M059J (cell line): ENCODE measurements at places on chromosomes 3 and 15. TPM values are rescaled to one million over a fixed set of nuclear protein-coding genes. Genes with fewer than 3 reads are reported as not detected.

DNA sequence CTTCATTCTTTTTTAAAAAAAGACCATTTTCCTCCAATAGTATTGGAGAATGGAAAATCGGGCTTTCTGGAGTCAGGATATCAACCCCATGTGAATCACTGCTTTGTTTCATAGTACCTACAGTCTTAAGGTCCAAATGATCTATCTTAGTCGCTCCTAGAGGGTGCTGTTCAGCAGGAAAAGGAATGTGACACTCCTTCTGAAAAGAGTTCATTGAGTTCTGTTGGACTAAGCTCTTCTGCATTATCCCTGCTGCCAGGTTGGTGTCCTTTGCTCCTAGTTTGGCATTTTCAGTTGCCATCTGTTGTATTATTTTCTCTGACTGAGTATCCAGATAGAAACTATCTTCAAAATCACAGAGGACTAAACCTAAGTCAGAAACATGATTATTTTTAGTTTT lies 57.2 kb downstream of the POLQ start:
- DNase-seq = no peak

- no peak for DNase-seq
These were observed 54.9 kb downstream of the ANP32A start for GRCh38 chr15:68765602-68766368.

The AADACL2 gene
- total RNA-seq = not detected in 2 replicates

DNA sequence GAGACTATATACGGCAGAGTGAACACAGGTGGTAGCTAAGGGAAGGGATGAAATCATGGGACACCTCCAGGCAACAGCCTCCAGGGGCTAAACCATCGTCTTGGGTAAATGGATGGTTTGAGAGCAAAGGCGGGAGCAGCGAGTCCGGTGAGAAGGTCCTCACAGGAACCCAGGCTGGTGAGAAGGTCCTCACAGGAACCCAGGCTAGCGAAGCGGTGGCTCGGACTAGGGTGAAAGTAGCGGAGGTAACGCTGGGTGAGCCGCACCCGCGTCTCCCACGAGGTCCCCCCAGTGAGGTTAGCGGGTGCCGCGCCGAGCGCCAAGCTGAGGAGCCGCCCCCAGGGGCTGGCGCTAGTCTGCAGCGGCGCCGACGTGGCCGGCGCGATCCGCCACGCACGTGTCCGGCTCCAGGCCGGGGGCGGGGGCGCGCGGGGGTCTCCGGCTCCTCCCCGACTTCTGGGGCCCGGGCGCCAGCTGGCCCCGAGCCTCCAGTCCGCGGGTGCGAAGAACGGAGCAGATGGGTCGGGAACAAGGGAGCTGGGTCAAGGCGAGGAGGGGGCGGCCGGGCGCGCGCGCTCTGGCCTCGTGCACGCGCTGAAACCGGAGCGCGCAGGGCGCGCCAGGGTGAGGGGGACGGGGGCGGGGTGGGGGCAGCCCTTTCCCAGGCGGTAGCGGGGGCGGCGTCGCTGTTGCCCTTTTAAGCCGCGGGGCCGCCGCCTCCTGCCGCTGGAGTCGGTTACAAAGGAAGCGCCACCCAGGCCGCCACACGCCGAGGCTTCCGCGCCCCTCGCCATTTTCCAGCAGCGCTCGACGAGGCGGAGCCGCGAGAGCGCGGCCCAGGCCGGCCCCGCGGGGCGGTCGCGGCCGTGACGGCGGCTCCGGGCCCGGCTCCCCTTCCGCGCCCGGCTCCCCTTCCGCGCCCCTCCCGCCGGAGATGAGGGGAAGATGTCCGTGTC lies at the start of gene UBE2Q2:
UBE2Q2 (plus strand) TSS at position 726 of the 956 bp plus-strand sequence; CDS start at position 946, 220 bp downstream.
- DNase-seq = peak; percentile 61

The ROBO1 gene
- 14.2 and 19.0 TPM in 2 replicates for total RNA-seq

GRCh38 chr3:16404349-16404895 lies 109.1 kb downstream of the RFTN1 start:
- no peak for DNase-seq

The LTK gene
- total RNA-seq = not detected in 2 replicates

DNA sequence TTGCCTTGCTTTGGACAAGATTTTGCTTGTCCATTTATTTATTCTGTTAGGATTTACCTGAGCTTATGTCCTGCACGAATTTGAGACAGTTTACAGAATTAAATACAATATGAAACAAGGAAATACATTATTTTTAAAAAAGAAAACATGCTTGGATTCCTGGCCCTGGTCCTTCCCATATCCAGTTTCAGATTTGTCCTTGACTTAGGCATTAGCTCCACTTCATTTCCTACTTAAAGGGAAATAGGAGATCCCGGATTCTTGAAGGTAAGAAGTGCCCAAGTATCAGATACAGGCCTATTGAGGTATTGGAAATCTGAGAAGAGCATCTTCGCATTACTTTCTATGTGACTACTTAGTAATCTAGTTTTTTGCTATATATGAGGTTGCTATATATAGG lies 672.0 kb downstream of the SI start:
- DNase-seq = no peak

- DNase-seq = no peak
These were observed 4.0 kb downstream of the GLYCTK start for GRCh38 chr3:52291508-52292181.

The SLC6A1 gene
- total RNA-seq = not detected in 2 replicates

DNA sequence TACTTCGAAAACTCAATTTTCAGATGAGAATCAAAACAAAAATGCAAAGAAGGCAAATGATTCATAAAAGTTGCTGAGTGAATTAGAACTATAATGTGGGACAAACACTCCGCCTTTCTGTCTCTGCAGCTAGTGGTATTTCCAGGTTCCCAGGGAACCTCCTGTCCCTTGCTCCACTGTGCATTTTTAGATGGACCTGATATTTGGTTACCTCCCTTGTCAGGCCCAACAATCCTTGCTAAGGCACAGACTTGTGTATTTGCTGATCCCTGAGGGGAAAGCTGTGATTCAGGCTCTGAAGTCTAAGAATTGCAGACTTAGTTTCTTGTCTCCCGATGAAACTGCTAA lies 162.7 kb downstream of the LPP start:
- DNase-seq = no peak

DNA sequence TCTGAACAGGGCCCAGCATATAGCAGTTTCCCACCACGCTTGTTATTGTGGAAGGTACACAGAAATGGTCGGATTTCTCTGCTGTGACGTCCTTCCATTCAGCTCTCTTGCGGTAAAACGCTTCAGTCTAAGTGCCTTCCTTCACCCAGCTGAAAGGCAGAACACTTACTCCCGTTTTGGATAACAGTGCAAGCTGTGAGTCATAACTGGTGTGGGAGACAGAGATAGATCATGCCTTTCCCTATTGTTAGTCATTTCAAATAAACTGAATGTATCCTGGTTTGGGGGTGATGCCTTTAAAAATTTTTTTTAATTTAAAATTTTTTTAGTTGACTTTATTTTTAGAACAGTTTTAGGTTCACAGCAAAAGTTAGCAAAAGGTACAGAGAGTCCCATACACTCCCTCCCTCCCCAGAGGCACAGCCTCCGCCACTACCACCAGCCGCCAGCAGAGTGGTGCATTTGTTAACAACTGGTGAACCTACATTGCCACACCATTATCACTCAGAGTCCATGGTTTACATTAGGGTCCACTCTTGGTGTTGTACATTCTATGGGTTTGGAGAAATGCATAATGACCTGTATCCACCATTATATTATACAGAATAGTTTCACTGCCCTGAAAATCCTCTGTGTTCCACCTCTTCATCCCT lies 94.9 kb upstream of the NSMCE3 start:
- peak; percentile 69 for DNase-seq

GRCh38 chr3:10511809-10512494 lies 6.6 kb upstream of the ATP2B2 start:
- DNase-seq = peak; percentile 86

GRCh38 chr15:91469632-91470567 lies 369.8 kb downstream of the SV2B start:
- DNase-seq = no peak
